ENCODE measurements at places on chromosomes 11 and 22. TPM values are rescaled to one million over a fixed set of nuclear protein-coding genes. Genes with fewer than 3 reads are reported as not detected.

The APOBEC3H gene
- total RNA-seq, result not detected

The RIMBP3B gene
- 0.80 TPM for total RNA-seq

The KREMEN1 gene
- not detected for total RNA-seq

The CCDC188 gene
- total RNA-seq, result not detected

The LMO2 gene
- total RNA-seq, result 0.47 TPM

The ANKK1 gene
- 5.9 TPM for total RNA-seq

The TRMT112 gene
- total RNA-seq, result 159 TPM

The TRIM51 gene
- not detected for total RNA-seq

The SCUBE2 gene
- total RNA-seq, result 0.96 TPM

The GSTT2B gene
- not detected for total RNA-seq

The SLC6A5 gene
- not detected for total RNA-seq

The SYT12 gene
- total RNA-seq, result not detected

The SOX6 gene
- not detected for total RNA-seq

The CDC45 gene
- 1.8 TPM for total RNA-seq

The OR51B2 gene
- total RNA-seq, result not detected

The ZNF215 gene
- 0.16 TPM for total RNA-seq

The DDTL gene
- total RNA-seq, result not detected

The CCDC117 gene
- total RNA-seq, result 16.6 TPM

The TUBA8 gene
- 2.9 TPM for total RNA-seq

The MCHR1 gene
- not detected for total RNA-seq

The MMP12 gene
- total RNA-seq, result not detected

The FAM180B gene
- 0.26 TPM for total RNA-seq

The OR5T1 gene
- total RNA-seq, result not detected

The MS4A12 gene
- not detected for total RNA-seq

The MIAT gene
- total RNA-seq, result 357 TPM

The MMP8 gene
- not detected for total RNA-seq

The MCM5 gene
- total RNA-seq, result 68.1 TPM

The PRAME gene
- total RNA-seq, result not detected

The TRIM29 gene
- not detected for total RNA-seq

The TPBGL gene
- total RNA-seq, result 0.16 TPM

The TSPAN18 gene
- total RNA-seq, result 1.5 TPM

The RAG1 gene
- 0.58 TPM for total RNA-seq

The NPTXR gene
- 12.6 TPM for total RNA-seq

The TMEM151A gene
- not detected for total RNA-seq

The IRAG1 gene
- total RNA-seq, result not detected

The HBG2 gene
- not detected for total RNA-seq

The SYCE3 gene
- total RNA-seq, result not detected

The EWSR1 gene
- 292 TPM for total RNA-seq

The MMP1 gene
- not detected for total RNA-seq

The FAM181B gene
- not detected for total RNA-seq

The KCNK4 gene
- total RNA-seq, result not detected

The DEFB131B gene
- not detected for total RNA-seq

The HBB gene
- not detected for total RNA-seq

The ASCL2 gene
- total RNA-seq, result not detected

The ELF5 gene
- total RNA-seq, result not detected

The THRSP gene
- total RNA-seq, result not detected

The C22orf15 gene
- total RNA-seq, result 4.1 TPM

The INS gene
- total RNA-seq, result not detected

The DRD4 gene
- total RNA-seq, result 1.2 TPM

The OR4D5 gene
- total RNA-seq, result not detected

Data from naive thymus-derived CD8-positive, alpha-beta T cell (primary cell).